ENCODE measurements at places on chromosomes 12 and 14.

- DNase-seq, result no peak
These were observed 694.3 kb upstream of the TBX3 start for GRCh38 chr12:115378291-115378690.

GRCh38 chr12:18340786-18341185 is 79.5 kb downstream of the PIK3C2G start:
- no peak for DNase-seq

- no peak for DNase-seq
These were observed 28.5 kb downstream of the SLC8B1 start for GRCh38 chr12:113306382-113306781.

GRCh38 chr14:51862176-51862796 is 1.9 kb downstream of the GNG2 start:
- DNase-seq, result no peak

DNA sequence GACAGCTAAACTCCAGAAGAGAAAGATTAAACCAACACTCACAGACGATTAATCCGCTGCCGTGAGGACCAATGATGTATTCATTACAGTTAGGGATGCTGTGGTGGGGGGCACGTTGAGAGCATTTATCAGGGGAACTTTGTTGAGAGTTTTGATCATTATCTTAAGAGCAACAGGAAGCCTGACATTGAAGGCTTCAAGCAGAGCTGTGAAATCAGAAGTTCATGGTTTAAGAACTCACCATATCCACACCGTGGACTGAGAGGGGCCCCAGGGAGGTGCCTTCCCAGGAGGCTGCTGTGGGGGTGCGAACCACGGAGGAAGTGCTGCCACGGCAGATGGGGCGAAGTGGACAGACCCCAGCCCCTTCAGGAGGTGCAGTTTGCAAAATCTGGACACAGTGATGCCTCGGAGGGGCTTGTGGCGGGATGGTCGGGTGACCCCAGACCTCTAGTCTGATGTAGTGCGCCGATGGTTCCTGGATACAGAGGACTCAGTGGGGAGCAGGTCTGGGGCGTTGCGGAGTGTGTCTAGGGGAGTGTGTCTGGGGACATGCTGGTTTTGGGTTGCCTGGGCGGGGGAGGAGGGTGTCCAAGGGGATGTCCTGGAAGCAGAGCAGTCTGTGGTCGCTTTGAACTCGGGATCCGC is 73.0 kb downstream of the DIO3 start:
- DNase-seq, result no peak

GRCh38 chr12:79934281-79935020 is 446 bp downstream of the PPP1R12A start:
- peak; percentile 25 for DNase-seq

GRCh38 chr12:40325349-40325960 is 100.7 kb downstream of the LRRK2 start:
- no peak for DNase-seq

- peak; percentile 38 for DNase-seq
These were observed 257.8 kb upstream of the BTG1 start for GRCh38 chr12:92403210-92404175.

DNA sequence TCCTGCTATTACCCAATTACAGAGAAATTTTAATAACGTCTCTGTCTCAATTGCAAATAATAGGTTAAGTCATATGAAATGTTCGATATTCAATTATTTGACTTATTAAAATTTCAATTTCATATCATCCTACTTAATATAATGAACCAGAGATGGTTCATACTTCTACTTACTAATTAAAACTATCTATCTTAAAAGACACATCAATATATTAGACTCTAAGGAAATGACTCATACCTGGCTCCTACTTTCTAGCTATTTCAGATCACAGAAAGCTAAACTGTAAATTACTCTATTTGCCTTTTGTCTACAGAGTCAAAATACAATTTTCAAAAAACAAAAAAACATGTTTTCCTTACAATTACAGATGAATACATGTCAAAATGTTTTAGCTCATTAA is 99.6 kb downstream of the CAPZA3 start:
- no peak for DNase-seq

DNA sequence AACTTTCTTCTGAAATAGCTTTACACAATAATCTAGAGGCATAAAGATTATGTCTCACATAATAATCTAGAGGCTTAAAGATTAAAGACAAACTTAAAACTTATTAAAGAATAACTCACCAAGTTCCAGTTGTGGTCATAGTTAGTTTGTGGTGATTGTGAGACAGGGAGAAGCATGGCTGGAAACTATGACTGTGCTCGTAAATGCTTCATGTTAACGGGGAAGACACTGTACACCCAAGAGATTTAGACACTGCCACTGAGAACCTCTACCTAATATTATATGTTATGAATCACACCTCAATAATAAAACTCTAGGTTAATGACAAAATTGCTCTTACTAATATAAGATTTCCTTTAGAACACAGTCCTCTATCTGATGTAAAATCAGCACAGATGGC is 541.6 kb downstream of the TMEM121 start:
- no peak for DNase-seq

DNA sequence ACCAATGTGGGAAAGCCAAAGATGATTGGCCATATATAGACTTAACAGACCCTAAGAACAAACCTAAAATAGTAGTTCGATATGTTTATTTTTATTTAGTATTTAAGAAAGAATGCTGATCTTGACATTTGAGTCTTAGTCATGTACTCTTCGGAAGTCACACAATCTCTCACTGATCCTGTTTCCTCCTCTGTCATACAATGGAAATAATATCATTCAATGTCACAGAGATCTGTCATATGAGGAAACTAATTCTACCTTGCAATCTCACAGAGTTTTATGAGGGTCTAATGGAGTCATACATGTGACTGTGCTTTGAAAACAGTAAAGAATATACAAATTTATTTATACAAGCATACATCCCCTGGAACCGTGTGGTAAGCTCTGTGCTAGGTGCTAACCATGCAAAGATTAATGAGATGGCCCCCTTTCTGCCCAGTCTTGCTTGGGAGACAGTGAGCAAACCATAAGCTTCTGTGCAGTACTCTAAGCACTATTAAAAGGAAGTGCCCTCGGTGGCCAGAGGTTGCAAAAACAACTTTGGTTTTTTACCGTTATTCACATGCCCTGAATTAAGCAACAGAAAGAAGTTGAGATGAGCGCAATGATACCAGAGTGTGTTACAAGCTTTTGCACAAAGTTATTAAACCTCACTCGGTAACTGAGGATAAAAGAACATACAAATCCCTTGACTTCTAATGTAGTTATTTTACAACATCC is 1.7 kb upstream of the LIN7A start:
- no peak for DNase-seq

DNA sequence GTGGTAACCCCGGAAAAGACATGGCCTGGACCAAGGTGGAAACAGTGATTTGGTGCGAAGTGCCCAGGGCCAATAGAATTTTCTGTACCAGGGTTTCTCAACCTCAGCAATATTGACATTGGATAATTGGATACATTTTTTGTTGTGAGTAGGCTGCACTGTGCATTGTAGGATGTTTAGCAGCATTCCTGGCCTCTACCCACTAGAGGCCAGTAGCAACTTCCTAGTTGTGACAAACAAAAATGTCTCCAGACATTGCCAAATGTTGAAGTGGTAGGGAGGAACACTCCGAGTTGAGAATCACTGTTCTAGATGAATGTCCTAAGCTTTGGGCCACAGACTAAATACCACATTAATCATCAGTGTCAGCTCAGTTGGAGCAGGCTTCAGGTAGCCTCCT is 6.2 kb upstream of the CGRRF1 start:
- no peak for DNase-seq

- DNase-seq, result no peak
These were observed 5.1 kb upstream of the CNIH1 start for GRCh38 chr14:54446161-54446693.

GRCh38 chr12:121167232-121167820 is 34.6 kb downstream of the P2RX7 start:
- no peak for DNase-seq

DNA sequence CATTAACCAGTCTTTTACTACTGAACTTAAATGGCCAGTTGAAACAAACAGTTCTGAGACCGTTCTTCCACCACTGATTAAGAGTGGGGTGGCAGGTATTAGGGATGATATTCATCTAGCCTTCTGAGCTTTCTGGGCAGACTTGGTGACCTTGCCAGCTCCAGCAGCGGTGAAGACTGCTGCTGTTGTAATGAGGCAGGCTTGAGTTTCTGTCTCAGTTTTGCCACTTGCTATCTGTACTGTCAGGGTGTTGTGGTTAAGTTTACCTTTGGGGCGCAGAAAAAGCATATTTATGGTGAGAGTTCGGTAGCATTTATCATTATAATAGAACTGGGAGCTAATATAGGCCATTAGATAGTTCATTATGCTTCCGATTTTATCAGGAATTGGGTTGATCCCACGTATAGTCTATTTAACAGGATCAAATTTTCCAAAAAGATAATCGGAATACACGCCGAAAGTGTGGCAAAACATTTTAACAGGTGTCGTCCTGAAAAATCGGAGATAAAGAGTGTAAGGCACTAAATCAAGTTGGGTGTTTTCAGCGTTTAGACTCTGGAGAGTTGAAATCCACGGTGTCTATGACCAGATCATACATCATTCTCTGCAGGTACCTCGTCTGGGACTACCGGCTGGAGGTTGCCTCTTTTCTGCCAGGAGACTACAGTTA is 688 bp upstream of the NECAP1 start:
- no peak for DNase-seq

DNA sequence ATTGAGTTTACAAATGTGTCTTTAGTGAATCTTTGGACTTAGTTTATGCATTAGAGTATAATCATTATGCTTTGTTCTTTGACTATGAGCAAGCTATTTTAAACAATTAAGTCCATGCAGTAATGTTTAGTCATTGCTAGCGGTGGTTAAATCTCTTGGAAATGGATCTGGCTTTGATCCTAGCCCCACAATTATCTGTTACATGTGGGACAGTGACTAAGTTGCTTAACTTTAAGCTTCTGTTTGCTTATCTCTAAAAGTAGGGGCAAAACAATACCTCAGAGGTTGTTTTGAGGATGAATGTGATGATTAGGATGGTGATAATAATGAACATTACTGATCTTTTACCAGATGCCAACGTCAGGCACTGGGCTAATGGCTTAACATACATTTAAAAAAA is 124.2 kb downstream of the NPAS3 start:
- no peak for DNase-seq

GRCh38 chr12:82688035-82688501 is 1.4 kb downstream of the TMTC2 start:
- no peak for DNase-seq

DNA sequence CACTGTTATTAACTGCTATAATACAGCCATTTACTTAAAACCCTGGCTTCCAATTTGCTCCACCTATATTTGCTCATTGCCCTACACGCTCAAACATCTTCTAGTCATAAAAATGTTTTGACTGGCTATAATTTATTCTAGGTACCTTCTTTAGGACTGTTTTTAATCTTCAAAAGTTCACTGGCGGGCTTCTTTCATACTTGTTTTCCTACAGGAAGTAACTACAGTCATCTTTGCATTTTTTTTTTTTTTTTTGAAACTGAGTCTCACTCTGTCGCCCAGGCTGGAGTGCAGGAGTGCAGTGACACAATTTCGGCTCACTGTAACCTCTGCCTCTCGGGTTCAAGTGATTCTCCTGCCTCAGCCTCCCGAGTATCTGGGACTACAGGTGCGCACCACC is 32.5 kb downstream of the MPHOSPH9 start:
- no peak for DNase-seq

GRCh38 chr12:76863005-76863670 is 15.7 kb downstream of the CSRP2 start:
- no peak for DNase-seq

- DNase-seq, result peak; percentile 12
These were observed 11.3 kb upstream of the GNG2 start for GRCh38 chr14:51849097-51849496.

- no peak for DNase-seq
These were observed 65.4 kb downstream of the LGMN start for GRCh38 chr14:92683041-92683440.

DNA sequence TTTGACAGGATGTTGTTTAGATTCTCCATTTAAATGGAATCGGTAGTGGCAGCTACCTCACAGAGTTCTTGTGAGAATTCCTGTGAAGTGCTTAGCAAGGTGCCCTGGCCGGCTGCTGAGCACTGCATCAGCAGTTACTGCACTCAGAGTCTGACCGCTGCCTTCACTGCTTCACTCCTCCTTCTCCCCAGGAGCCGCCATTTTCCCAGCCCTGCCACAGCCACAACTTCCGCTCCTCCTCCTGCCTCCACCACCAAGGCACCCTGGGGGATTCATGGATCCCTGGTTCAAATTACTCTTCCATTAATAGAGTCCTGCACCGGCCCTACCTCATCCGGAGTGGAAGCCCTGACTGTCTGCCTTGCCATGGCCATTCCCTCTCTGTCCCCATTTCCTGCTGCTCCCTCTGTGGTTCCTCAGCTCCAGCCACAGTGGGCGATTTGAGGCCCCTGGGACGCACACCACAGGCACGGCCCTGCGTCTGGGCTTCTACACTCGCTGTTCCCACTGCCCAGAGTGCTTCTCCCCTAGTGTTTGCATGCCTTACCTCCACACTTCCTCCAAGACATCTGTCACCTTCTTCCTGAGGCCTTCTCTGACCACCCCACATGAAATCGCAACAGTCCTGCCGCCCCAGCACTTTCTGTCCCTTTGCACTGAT is 210.3 kb downstream of the IPO8 start:
- no peak for DNase-seq

- DNase-seq, result no peak
These were observed 76.9 kb downstream of the VWF start for GRCh38 chr12:6047249-6048237.

GRCh38 chr14:93331728-93332396 is 974 bp downstream of the BTBD7 start:
- no peak for DNase-seq

GRCh38 chr12:62762645-62763044 is 172.3 kb downstream of the PPM1H start:
- DNase-seq, result no peak

DNA sequence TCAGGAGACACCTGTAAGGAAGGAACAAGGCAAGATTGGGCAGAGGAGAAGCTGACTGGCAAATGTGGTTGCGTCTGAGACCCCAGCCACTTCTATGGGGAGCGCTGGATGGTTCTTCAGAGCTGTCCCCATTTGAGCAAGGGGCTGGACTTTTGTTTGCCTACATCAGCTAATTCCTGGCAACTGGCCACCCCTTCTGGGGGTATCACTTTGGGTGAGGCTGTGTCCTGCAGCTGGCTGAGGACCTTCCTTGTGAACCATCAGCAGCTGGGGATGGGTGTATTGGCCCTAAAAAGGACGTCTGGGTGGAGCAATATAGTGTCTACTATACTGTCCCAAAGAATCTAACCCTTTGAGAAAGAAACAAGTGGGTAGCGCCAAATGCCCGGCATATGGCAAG is 23.6 kb downstream of the PPFIBP1 start:
- no peak for DNase-seq

- DNase-seq, result no peak
These were observed 69.3 kb upstream of the HMGA2 start for GRCh38 chr12:65754744-65755595.

Measured in stimulated activated CD4-positive, alpha-beta T cell treated with anti-CD3 and anti-CD28 coated beads, Interleukin-1b, Interleukin-23, amount 100 ng/mL, for 24 hours (primary cell).